Bronchial epithelial cell (primary cell): ENCODE measurements at places on chromosomes 3 and 15.
A peak's percentile ranks its signal among the peaks of the same experiment; 100 is the strongest.

- DNase-seq: peak; percentile 68
These were observed 30.2 kb downstream of the ZBTB11 start for GRCh38 chr3:101646726-101647125.

DNA sequence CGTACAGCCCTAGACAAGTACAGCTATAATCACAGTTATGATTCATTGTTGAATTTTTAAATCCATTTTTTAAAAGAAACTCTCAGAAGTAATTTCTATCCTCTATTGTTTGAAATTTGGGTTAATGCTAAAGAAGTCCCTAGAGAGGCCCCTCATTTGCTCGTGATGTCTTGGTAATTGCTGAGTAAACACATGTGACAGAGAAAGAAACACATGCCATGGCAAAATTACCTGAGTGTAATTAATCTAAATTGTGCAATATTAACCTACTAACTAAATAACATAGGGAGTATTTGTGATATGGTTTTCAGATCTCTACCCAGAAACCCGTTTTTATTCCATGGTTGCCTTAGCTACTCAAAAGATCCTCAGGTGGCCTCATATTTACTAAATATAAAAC, 10.8 kb downstream of the NEK10 start:
- DNase-seq: no peak

GRCh38 chr3:74119221-74119620, 494.5 kb upstream of the PDZRN3 start:
- DNase-seq: no peak

- no peak for DNase-seq
These were observed 82.1 kb upstream of the PRTG start for GRCh38 chr15:55824857-55825613.

DNA sequence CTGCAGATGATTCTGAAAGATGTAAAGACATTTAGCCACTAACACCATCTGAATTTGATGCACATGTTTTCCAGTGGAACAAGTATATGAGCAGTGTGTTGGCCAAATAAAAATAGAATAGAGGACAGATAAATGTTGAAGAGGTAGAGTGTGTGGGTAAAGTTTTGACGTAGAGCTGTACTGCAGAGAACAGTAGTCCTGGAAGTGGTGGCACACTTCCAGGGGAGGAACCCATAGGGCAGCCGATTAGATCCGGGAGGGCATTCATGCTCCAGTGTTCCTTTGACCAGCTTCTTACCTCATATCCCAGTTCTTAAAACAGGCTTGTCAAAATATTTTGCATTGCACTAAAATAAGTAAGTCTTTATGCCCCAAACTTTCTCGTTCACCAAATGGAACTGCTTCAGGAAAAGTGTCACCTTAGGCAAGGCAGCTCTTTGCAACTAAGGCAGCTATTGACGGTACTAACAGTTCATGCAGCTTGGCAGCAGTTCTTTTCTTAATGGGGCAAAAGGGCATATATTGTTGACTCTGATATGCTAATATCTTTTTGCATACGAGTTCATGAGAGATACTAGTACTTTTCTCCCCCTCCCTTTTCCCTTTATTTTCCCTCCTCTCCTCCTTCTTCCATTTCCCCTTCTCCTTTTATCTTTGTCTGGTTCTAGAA, 429.3 kb upstream of the AZI2 start:
- no peak for DNase-seq

- no peak for DNase-seq
These were observed 157.4 kb downstream of the SSR3 start for GRCh38 chr3:156397534-156397933.

GRCh38 chr3:46102059-46102779, 74.9 kb upstream of the XCR1 start:
- DNase-seq: no peak

DNA sequence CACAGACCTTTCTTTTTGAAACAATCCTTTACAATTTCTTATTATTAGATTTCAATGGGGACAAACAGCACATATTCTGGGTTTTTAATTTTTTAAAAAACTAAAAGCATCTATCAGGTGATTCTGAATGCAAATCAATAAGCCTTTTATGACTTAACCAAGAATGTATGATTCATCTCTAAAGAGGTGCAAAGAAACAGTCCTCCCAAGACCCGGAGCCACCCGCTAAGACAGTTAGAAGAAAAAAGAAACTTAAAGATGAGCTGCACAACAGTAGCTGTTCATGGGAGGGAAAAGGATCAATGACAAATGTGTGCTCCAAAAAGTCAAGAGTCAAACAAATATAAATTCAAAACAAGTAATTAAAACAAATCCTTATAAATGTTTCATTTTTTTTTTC, 319.5 kb downstream of the THSD4 start:
- DNase-seq: no peak

GRCh38 chr3:182058488-182058887, 346.8 kb downstream of the SOX2 start:
- peak; percentile 99 for DNase-seq
